Left hindlimb (tissue), 1 donor: ENCODE measurements at places on chromosomes 4 and X.

- no peak for DNase-seq
Measured at GRCh38 chr4:114558446-114559020, 40.1 kb upstream of the UGT8 start.

- peak; percentile 83 for DNase-seq
Measured at GRCh38 chrX:150362599-150363481, at the start of gene MAMLD1. Gene MAMLD1, plus strand, starts transcription at chrX:150363317. Its CDS starts 82,200 bp downstream, at chrX:150445517.

GRCh38 chrX:40996886-40997530 is 88.2 kb upstream of the USP9X start:
- DNase-seq, result no peak

DNA sequence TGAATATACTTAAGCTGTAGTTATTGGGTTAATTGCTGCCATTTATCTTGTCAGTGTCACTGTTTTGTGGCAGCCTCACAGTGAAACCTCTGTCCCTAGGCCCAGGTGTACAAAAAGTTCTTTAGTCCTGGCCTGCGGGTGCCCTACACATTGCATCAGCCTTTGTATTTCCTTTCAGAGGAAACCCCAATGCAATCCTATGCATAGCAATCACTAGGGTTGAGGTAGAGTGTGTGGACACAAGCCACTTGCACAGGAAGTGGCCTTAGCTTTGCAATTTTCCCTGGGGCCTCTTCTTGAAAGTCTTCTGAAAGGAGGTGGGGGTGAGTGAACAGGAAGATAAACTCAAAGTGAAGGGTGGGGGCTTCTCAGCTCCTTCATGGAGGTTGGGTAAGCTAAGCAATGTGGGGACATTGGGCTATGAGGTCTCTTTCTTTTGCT is 27.8 kb downstream of the VSIG4 start:
- DNase-seq, result no peak

DNA sequence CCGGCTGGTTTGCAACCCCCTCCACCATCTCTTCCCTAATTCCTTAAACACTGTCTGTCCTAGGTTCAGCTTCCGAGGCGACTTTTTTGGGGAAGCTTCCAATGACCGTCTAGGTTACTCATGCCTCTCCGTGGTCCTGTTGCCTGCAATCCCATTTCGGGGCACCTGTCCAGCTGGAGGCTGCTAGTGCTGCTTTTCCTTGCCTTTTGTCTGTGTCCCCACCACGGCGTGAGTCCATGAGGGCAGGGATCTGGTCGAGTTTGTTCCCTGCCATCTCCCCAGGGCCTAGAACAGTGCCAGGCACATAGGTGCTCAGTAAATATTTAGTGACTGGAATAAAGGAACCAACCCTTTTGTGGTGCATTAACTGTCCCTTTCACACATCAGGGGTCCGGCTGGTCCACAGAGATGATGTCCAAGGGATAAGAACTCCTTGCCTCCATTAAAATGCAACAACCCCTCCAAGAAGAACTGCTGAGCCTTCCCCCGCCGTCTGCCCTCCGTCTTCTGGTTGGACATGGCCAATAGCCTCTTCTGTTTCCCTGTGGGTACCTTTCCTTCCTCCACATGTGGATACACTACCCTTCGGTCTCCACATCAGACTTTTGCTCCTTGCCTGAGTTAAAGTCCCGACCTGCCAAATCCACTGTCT is 5.7 kb upstream of the SORCS2 start:
- peak; percentile 16 for DNase-seq

GRCh38 chrX:43500246-43500645 is 155.9 kb upstream of the MAOA start:
- DNase-seq, result no peak

GRCh38 chr4:5609306-5610007 is 98.9 kb downstream of the EVC2 start:
- no peak for DNase-seq

DNA sequence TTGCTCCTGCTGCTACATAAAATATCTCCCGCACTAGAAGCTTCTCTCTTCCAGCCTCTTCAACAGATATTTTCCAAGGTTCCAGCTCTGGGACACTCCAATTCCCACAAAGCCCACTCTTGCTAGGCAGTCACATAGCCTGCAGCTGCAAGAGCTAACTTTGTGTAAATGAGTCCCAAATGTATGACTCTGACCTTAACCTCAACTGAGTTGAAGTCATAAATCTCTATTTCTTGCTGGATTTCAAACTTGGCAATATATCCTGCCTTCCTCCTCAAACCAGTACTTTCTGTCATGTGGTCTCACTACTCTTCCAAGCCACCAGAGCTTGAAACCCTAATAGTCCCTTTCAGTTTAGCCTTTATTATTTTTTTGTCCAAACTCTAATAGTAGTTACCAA is 315.4 kb upstream of the GRIA3 start:
- DNase-seq, result peak; percentile 27

DNA sequence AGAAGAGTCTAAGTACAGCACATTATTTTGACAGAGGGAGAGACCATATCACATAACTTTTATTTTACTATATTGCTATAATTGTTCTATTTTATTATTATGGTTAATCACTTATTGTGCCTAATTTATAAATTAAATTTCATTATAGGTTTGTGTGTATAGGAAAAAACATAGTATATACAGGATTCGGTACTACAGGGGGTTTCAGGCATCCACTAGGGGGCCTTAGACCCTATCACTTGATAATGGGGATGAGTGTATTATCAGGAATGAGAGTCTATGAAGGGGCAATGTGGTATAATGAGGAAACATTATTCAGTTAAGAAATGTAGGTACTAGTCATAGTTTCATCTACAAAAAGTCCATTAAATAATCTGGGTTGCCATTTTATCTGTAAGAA is 833.1 kb downstream of the C4orf33 start:
- no peak for DNase-seq

GRCh38 chr4:785332-786073 is 40.4 kb downstream of the CPLX1 start:
- no peak for DNase-seq

GRCh38 chr4:67291644-67292043 is 253.7 kb downstream of the CENPC start:
- DNase-seq, result no peak

GRCh38 chr4:184688447-184688846 is 38.9 kb downstream of the PRIMPOL start:
- no peak for DNase-seq

DNA sequence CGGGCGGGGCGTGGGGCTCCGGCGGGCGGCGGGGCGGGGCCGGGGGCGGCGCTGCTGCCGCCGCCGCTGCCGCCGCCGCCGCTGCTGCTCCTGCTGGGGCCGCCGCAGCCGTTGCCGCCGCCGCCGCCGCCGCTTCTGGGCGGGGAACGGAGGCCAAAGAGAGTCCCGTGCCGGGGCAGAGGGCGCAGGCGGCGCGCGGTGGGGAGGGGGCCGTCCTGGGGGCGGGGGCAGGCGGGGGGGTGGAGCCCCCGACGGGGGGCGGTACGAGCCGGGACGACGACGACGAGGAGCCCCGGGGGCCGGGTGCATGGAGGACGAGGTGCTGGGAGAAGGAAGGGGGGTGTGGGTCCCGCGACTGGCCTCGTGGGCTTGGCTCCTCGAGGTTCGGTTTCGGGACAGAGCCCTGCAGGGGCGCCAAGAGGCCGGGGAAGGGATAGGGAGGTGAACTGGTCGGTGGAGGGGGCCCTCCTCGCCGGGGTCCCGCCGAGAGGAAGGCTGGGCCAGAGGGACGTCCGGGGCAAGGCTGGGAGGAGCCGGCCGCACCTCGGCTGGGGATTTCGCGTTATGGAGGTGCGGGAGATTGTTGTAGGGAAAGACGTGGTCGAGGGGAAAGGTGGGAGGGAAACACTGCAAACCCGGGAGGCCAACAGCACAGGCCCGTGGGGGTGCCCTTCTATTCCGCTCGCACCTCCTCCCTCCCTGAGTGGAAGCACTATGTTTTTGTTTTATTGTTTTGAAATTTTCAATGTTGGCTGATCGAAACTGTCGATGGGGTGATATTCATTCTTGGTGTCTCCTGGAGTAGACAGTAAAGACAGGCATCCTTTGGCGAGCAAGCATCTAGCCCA is 1.9 kb downstream of the BCORL1 start:
- peak; percentile 56 for DNase-seq

DNA sequence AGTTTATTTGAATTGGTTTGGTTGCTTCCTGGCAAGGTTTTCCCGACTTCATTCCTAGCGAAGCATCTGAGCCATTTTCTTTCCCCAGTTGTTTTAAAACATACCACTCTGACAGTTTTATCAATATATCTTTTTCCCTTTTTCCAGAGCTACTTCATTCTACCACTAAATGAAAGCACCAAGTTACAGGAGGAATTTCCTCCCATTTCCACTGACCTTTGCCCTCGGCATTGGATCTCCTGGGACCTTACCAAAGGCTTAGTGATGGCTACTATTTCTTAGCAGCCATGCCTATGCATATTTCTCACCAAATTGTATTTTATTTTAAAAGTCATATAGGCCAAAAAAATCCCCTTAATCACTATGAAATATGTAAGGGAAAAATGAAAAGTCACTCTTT is 150.5 kb downstream of the ZNF330 start:
- DNase-seq, result no peak

- DNase-seq, result peak; percentile 35
Measured at GRCh38 chr4:93791570-93792195, 36.9 kb upstream of the ATOH1 start.

DNA sequence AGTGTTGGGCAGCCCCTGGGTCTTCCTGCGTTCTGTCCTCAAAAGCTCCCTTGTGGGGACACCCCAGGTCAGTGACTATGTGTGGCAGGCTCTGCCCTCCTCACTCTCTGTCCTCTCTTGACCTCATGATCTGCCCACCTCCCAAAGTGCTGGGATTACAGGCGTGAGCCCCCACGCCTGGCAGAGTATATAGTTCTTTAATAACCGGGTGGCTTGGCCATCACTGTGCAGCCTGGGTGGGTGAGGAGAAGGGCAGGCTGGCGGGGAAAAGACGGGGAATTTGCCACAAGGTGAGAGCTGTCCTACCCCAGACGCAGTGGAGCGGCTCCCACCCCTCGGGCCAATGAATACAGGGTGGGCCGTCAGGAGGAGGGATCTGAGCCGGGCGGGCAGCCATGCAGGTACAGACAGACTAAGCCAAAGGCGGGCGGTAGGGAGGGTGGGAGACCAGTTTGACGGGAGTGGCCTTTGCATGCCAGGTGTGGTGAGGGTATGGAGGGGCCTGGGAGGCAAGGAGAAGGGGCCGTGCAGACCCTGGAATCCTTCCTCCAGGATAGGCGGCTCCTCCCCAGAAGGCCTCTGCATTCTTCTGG is 2.5 kb downstream of the SH3BP2 start:
- peak; percentile 38 for DNase-seq

GRCh38 chr4:68871809-68872642 is 56.2 kb downstream of the UGT2B10 start:
- no peak for DNase-seq

DNA sequence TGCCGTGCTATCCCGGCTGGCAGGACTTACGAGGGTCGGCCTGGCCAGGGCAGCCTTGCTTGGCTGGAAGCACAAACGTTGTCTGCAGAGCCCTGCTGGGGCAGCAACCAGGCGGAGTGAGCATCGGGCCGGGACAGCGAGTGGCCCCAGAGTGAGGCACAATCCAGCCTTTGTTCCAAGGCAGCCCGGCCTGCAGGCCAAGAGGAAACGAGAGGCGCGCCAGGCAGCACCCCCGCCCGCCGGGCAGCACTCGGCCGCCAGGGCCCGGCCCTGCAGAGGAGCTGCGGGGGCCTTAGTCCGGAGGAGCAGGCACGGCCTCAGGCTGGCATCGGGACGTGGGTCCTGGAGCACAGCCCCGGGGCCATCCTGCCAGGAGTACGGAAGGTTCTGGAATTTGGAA is 24.1 kb downstream of the FGFRL1 start:
- peak; percentile 87 for DNase-seq

GRCh38 chrX:9342561-9343051 is 122.3 kb upstream of the TBL1X start:
- peak; percentile 88 for DNase-seq

DNA sequence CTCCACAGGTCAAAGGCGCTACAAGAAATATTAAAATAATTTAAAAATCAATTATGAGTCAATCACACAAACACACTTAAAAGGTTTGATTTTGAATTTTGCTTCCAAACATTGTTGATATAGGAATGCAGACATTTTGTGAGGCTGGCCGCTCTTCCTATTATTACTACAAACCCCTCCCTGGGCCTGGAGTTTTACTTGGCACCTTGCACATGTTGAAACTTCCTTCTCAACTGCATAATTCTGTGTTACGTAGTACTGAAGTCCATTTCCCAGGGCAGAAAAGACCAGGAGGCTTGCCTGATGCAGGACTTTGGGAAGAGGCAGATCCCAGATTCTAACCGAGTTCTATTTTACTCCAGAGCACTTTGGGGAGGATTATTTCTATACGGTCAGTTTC is 71.5 kb downstream of the CYTL1 start:
- no peak for DNase-seq

GRCh38 chr4:25904748-25905082 is 9.3 kb upstream of the SMIM20 start:
- DNase-seq, result no peak

DNA sequence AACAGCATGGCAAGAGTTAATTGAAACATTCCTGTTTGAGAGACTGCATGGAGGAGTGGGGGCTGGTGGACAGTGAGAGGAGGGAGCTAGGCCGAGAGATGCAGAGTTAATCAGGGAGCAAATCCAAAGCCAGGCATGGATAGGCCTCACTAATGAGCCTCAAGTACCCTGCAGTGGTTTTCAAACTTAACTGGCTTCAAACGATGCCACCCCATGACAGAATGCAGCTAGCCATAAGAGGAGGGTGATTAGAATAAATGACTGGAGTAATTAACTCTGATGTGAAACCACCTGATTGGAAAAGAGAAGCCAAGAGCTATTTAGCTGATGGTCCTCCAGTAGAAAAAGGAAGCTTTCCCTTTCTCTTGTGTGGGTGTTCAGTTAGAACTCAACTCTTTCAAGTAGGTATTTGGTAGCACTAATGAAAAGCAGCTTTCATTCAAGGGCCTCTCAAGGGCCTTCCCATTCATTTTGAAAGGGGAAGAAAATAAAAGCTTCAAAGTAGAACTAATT is 215.4 kb upstream of the MAB21L2 start:
- no peak for DNase-seq

- DNase-seq, result no peak
Measured at GRCh38 chr4:41202820-41203568, 11.3 kb downstream of the APBB2 start.

GRCh38 chrX:20224814-20225487 is 41.8 kb downstream of the RPS6KA3 start:
- DNase-seq, result no peak

DNA sequence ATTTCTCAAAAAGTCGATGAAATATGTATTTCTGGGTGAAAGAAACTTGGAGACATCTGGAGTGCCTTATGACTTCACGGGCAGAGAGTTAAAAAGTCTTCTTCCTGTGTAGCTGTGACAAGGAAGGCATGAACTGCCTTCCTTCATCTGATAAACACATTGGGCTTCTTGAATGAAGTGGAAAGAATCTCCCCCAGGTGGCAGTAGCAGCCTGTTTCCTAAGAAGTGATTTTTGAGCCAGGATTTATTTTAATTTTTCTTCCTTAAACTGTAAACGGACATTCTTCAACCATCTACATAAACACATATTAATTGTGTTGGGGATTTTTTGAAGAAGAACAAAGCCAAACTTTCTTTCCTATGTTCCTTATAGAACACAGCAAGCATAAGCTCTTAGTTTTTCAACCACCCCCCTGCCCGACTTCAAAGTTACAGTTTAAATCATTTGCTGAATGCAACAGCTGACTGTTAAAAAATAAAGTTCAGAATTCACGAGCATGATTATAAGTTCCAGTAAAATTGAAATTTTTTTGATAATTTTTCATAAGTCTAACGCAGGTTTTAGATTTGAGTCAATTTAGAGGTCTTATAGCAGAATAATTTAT is 980 bp upstream of the GIMD1 start:
- DNase-seq, result peak; percentile 55

GRCh38 chrX:95974096-95974470 is 710.6 kb upstream of the DIAPH2 start:
- DNase-seq, result no peak
